ENCODE measurements at places on chromosomes 2 and 18.

GRCh38 chr2:85900366-85900765 lies 11.6 kb upstream of the ST3GAL5 start:
- no peak for DNase-seq

DNA sequence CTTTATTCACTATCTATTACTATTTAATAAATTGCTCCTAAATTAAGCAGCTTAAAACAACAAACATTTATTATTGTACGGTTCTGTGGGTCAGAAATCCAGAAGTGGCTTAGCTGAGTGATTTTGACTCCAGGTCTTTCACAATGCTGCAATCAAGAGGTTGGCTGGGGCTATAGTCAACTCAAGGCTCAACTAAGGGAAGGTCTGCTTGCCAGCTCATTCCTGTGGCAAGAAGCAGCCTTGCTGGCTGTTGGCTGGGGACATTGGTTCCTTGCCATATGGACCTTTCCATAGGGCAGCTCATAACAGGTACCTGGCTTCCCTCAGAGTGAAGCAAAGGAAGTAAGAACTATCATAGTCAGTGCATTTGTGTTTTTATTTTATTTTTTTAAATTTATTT lies 5.0 kb upstream of the MRPL19 start:
- DNase-seq, result no peak

DNA sequence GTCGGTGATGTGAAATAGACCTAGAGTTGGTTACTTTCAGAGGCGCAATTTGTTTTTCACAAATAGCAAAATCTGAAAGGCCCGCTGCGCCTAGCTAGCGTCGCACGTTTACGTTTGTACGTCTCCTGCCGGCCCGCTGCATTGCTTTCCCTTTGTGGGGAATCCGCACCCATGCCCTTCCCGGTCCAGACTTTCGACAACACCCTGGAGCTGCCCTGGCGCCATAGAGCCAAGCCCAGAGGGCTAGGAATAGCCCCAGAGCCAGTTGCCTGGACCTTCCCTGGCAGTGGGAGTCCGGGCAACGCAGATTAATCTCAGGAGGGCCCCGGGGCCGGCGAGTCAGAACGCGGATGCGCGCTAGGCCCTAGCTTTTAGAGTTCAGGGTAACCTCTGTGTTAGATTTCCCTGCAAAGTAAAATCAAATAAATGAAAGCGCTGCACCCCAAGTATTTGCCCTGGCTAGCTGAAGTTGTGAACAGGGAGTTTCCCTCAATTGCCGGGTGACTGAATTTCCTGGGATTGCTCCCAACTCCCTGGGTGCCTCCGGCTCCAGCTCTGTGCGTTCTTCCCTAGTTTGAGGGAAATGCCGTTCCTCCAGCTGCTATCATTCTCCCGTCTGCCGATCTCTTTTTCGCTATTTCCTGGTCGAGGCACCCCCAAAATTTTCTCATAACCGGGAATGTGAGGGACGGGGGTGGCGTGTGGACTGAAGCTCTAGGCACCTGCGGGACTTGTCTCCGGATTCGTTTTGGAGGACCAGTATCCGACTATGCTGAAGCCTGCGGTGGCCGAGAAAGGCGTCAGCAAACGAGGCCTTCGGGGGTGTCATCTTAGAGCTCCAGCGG lies 1.2 kb upstream of the EN1 start:
- peak; percentile 5 for DNase-seq

DNA sequence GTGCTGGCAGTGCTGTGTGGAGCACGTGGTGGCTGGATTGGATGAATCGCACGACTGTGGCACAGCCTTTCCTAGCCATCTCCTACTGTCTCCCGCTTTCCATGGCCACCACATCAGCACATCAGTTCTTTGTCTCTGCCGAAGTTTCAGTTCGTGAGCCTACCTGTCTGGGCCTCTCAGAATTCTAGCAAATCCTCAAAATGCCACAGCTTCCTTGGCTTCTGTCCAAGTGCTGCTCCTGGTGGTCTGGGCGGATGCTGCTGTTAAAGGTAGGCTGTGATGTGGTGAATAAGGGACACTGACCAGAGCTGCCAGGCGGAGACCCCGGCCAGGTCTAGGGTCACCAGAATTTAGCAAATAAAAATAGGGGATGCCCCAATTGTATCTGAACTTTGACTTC lies 237.4 kb downstream of the LPIN1 start:
- no peak for DNase-seq

DNA sequence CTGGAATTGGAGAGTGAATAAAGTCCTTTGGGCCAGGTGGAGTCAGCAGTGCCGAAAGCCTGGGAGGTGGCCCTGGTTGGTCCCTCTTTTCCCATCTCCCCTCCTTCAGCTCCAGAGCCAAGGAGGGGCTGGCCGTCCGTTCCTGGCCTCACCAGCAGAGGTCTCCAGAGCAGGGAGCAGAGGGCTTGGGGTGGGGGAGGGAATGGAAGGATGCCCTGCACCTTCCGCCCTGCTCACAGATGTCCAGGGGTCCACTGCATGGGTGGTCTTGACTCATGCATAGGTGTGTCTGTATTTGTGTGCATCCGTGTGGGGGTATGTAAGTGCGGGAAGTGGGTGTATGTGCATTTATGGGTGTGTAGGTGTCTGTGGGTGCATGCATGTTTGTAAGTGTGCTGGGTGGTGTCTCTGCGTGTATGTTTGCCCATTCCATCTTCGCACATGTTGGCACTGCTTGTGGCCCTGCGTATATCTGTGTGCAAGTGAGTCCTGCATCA lies 201.8 kb downstream of the ZFP36L2 start:
- no peak for DNase-seq

DNA sequence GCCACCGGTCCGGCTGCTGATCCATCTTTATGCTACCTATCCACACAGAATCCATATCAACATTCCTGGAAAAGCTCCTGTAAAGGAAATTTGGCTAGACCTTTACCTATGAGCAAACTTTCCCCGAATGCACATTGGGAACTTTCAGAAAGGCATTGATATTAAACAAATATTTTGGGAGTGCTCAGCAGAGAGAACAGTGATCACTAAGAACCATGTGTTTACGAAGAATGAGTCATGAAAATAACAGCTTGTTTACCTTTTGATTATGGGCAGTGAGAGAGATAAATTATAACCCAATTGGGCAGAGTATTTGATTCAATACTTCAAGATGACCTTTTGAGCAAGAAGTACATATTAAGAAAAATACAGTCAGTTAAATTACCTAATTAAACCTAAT lies 189.7 kb upstream of the CDH2 start:
- DNase-seq, result no peak

GRCh38 chr2:230430957-230431910 lies 15.2 kb downstream of the SP100 start:
- DNase-seq, result no peak

DNA sequence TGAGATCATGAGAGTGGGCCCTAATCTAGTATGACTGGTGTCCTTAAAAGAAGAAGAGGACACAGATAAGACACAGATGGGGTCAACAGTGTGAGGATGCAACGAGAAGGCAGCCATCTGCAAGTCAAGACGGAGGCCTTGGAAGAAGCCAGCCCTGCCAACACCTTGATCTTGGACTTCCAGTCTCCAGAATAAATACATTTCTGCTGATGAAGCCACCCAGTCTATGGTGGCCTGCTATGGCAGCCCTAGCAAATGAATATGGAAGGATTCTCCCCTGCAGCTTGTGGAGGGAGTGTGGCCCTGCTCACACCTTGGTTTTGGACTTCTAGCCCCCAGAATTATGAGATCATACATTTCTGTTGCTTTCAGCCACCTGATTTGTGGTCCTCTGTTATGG lies 12.3 kb downstream of the CTIF start:
- DNase-seq, result no peak

GRCh38 chr2:105510761-105511528 lies 112.1 kb upstream of the FHL2 start:
- no peak for DNase-seq

- no peak for DNase-seq
These were observed 773.9 kb upstream of the LRATD1 start for GRCh38 chr2:13858626-13859025.

- no peak for DNase-seq
These were observed 96.3 kb downstream of the UPP2 start for GRCh38 chr2:158197940-158198339.

DNA sequence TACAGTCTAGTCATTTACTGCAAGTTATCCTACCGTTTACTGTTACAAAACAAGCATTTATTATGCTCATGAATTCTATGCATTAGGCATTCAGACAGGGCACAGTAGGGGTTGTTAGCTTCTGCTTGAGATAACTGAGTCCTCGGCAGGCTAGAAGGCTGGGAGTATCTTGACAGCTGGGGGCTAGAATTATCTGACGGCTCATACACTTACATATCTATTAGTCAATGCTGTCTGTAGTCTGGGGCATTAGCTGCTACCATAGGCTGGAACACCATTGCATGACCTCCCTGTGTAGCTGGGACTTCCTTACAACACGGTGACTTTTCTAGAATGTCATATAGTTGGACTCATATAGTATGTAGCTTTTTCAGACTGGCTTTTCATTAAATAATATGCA lies 61.9 kb upstream of the ALK start:
- DNase-seq, result no peak

- DNase-seq, result no peak
These were observed 238.0 kb upstream of the DOK6 start for GRCh38 chr18:69162649-69163048.

DNA sequence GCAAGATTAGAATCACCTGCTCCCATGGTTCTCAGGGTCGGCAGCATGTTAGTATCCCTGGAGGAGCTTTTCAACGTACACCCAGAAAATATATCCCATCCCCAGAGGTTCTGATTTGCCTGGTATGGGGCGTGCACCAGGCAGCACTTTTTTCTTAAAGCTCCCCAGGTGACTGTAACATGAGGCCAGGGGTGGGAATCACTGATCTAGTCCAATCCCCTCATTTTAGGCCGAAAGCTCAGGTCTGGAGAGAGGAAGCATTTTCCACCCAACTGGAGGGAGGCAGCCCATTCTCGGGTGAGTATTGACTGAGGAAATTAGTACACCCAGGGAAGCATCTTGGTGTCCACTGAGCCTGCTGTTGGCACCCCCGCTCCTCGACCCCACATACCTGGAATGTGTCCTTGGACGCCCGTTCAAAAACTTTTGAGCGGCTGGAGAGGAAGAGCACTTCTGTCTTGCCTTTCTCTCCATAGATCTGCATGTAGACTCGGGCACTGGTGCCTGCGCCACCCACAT lies 94.3 kb downstream of the LOXHD1 start:
- no peak for DNase-seq

DNA sequence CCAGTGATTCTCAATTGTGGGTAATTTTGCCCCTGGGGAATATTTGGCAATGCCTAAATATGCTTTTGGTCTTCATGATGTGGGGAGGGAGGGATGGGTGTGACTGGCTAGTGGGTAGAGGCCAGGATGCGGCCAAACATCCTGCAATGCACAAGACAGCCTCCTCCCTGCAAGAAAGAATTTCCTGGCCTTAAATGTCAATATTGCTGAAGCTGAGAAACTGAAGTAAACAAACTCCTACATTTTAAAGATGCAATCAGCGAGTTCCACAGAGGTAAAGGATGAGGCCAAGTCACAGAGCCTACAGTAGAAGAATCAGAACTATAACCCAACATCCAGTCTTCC lies 272.9 kb upstream of the EPHA4 start:
- DNase-seq, result no peak

DNA sequence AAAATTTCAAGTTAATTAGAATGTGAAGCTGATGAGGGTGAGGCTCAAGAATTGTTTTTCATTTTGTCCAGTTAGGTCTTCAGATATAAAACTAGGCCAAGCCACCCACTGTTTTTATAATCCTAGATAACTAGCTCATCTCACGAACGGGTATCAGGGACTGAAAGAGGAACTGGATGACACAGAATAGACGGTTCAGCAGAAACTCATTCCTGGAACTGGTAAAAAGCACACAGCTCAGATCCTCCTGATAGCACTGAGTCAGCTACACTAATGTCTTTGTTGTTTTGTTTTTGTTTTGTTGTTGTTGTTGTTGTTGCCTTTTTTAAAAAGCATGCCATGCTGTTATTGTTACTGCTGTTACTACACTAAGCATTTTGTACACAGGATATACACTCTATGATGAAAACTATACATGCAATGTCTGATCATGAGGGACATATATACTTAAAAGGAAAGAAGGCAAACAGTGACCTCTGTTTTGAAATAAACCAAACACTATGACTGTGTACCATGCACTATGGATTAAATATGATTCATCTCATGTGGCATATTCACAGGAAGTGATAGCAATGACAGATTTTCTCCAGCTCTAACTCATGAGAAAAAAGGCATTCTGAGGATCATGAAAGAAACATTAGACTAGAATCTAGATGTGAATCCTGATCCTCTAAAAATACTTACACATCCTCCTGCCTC lies 437.6 kb downstream of the NCKAP5 start:
- DNase-seq, result no peak

DNA sequence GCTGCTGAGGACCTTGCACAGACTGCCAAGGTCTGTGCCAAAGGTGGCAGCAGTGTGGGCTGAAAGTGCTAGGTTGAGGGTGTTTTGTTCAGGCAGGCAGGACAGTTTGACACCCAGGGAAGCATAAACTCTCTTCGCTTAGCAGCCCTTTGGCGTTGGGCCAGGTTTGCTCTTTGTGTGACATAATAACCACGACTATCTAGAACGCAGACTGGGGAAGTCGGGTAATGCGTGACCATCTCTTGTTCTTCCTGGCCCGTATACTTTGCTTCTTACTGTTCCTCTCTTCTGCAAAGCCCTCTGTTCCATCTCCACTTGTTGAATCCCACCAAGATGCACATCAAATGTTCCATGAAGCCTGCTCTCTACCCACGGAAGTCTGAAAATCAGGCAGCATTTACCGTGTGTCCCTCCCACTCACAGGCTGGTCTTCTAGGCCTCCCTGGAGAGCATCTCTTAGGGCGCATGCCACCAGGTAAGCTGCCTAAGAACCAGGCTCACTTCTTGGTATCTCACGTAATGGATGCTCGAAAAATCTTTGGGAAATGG lies 96.7 kb upstream of the LMAN1 start:
- no peak for DNase-seq

DNA sequence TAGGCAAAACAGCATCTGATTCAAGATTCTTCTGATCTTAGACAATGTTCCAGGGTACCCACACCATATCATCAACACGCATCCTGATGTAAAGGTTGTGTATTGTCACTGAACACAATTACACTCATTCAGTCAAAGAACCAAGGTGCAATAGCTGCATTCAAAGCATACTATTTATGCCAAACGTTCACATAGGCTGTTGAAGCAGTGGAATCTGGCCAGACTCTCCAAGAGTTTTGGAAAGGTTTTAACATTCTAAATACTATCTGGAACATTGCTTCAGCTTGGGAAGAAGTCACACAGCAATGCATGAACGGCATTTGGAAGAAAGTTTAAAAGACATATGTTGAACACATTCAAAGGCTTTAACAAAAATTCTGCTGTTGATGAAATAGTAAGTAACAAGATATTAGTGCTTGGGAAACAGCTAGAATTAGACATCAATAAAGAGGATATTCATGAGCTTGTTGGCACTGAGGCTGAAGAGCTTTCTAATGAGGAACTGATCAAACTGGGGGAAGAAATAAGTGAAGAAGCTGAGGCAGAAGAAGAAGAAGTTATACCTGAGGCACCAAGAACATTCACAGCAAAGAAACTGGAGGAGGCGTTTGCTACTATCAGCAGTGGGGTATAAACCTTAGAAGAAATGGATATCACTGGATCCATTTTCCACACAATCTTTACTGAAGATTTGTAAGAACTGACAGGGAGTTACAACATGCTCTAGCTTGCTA lies 47.6 kb upstream of the MSH6 start:
- no peak for DNase-seq
